NCI-H1436 treated with DMSO at 0.1 percent for 48 hours (cell line): ENCODE measurements at places on chromosomes 4 and X.

- no peak for DNase-seq
Observed at GRCh38 chrX:16125520-16126149, 2.3 kb downstream of the GRPR start.

DNA sequence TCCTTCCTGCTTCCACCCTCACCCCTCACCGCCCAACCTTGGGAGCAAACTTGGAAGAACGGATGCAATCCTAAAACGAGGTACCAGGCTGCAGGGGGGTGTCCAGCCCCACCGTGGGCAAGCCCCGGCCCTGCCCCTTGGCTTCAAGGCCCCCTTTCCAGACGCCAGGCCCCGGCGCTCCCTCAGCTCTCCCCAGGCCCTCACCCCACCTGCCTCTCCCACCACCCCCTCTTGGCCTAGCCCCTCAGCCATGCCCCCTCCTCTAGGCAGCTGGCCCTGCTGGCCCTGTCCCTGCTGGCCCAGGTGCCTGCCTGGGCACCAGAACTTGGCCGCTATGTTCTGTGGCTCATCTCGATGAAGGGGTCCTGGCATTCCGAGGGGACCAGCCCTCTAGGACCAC, 33.8 kb downstream of the LRPAP1 start:
- DNase-seq, result no peak

DNA sequence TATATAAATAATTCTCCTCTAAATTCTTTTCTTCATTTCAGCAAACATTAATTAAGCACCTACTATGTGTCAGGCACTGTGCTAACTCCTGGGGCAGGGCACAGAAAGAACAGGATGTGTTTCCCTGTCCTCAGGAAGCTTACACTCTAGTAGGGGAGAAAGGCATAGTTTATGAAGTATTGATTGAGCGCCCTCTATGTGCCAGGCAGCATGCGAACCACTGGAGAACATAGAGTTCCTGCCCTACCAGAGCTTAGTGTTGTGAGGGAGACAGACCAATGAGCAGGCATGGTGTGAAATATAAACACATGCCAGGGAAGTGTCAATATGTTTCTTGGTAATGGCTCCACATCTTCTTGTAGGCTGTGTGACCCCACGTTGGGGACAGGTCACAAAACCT, 3.7 kb downstream of the ADGRG4 start:
- no peak for DNase-seq

GRCh38 chrX:29890646-29891200, 324.6 kb upstream of the MAGEB2 start:
- no peak for DNase-seq

GRCh38 chr4:128298852-128299251, 11.2 kb upstream of the PGRMC2 start:
- no peak for DNase-seq

DNA sequence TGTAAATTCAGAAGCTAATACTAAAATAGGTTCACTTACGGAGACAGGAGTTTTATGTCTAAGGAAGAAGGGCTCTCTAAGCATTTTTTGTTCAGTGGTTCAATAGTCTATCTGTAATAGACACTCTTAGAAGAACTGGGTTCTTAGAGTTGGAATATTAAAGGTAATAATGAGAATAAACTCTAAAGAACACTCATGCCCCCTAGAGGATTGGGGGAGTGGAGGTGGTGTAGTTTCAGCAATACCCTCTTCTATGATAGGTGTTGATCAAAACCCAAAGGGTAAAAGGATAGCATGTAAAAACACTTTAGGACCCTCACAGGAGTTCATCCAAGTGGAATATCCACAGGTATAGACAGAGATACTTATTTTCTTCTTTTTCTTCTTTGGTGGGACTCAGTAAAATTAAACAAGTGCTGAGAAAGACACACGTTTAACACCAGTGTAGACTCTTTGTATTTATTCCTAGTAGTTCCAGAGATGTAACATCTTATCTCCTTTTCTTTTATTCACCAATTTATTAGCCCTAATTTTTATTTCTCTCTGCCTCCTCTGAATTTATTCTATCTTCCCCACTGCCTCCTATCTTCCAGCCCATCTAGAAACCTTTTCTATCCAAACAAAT, 25.7 kb upstream of the MND1 start:
- DNase-seq, result no peak

DNA sequence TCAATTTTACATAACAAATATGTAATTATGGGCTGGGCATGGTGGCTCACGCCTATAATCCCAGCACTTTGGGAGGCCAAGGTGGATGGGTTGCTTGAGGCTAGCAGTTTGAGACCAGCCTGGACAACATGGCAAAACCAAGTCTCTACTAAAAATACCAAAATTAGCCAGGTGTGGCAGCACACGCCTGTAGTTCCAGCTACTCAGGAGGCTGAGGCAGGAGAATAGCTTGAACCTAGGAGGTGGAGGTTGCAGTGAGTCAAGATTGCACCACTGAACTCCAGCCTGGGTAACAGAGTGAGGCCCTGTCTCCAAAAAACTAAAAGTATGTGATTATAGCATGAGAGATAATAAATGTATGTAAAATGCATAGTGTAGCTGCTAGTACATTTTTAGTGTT, 229.0 kb downstream of the PPARGC1A start:
- no peak for DNase-seq

- DNase-seq, result no peak
Observed at GRCh38 chrX:72037601-72038000, 94.1 kb downstream of the RTL5 start.

- no peak for DNase-seq
Observed at GRCh38 chrX:116292183-116292582, 121.6 kb downstream of the AGTR2 start.

- DNase-seq, result no peak
Observed at GRCh38 chr4:110621328-110621812, 1.5 kb downstream of the PITX2 start.

DNA sequence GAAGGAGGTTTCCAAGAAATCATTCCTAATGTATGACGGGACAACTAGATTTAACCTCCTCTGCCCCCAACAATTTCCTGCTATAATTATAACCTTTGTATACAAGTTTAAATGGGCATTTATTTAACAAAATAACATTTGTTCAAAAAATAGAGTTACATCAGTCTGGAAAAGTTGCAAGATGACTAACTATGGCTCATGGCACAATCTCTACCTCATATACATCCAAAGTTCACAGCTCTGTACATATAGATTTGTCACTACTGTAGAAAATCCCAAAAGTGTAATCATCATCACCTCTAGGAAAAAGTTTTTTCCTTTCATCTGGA, 3.8 kb upstream of the RPS6KA3 start:
- no peak for DNase-seq

DNA sequence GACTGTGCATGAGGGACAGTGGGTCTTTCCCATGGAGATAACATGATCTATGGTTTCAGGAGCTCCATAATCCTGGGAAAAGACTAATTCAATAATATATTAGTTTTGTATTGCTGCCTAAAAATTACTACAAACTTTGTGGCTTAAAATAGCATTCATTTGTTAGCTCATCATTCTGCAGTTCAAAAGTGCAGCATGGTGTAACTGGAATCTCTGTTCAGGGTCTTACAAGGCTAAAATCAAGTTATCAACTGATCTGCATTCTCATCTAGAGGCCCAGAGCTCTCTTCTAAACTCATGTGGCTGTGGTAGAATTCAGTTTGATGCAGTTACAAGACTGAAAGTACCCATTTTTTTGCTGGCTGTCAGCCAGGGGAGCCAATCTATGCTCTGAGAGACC, 66.7 kb downstream of the LHFPL1 start:
- no peak for DNase-seq

- no peak for DNase-seq
Observed at GRCh38 chrX:120755066-120755846, 120.4 kb downstream of the CT47B1 start.
